ENCODE measurements at places on chromosomes 12 and 14.

- DNase-seq: no peak
Observed at GRCh38 chr12:21910657-21911056, 30.6 kb downstream of the ABCC9 start.

DNA sequence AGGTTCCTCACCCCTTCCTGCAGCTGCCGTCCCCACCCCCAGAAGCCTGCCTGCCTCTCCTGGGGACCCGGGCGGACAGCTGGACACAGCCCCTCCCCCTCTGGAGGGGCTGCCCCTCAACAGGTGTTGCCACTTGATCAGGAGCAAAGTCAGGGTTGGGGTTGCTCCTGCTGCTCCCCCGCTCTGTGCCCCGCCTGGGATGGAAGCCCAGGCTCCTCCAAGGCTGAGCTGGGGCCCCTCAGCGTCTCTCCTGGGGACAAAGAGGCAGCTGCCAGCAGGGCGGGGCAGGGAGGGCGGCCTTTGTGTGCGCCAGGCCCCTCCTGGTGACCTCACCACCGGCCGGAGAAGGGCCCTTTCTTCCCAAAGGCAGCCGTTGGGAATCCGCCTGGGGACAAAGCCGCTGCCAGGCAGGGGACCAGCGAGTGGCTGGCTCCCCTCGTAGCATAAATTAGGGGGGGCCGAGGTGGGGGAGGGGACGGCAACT lies 13.7 kb downstream of the TRMT61A start:
- DNase-seq: peak; percentile 75

DNA sequence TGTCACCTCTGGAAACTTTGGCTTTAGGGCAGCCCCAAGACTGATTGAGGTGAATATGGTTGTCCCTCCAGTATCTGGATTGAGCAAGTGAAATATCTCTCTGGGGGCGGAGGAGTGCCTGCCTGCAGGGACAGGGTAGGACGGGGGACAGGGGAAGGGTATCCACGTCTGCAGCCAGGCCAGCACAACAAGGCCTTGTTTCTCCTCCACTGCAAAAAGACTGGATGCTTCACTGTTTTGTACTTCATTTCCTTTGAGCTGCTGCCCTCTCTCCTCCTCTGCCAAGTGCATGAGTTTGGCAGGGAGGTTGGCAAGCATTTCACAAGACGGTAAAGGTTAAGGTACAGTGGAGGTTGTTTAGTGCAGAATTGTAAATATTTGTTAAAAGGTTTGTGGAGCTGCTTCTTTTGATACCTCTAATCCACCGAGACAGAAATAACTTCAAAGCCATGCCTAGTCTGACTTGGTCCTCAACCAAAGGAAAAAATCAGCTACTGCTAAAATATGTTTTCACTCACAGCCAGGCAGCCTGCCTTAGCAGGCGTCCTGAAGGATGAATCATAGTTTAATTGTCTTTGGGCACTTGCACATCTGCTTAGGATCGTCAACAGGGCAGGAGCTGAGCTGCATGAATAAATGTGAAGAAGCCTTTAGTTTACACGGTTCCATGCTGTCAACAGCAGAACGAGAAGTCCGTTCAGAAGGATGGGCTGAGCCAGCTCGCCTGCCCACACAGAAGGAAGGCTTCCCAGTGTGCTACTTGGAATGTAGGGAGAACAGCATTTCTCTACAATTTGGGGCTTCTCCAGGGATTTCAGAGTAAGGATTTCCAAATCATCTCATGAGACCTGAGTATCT lies 269.7 kb downstream of the TTC6 start:
- no peak for DNase-seq

- no peak for DNase-seq
Observed at GRCh38 chr12:18103624-18104023, 13.6 kb upstream of the RERGL start.

GRCh38 chr12:2011643-2012607 lies 7.7 kb upstream of the DCP1B start:
- peak; percentile 8 for DNase-seq

GRCh38 chr12:7656121-7656520 lies 9.6 kb downstream of the APOBEC1 start:
- no peak for DNase-seq

DNA sequence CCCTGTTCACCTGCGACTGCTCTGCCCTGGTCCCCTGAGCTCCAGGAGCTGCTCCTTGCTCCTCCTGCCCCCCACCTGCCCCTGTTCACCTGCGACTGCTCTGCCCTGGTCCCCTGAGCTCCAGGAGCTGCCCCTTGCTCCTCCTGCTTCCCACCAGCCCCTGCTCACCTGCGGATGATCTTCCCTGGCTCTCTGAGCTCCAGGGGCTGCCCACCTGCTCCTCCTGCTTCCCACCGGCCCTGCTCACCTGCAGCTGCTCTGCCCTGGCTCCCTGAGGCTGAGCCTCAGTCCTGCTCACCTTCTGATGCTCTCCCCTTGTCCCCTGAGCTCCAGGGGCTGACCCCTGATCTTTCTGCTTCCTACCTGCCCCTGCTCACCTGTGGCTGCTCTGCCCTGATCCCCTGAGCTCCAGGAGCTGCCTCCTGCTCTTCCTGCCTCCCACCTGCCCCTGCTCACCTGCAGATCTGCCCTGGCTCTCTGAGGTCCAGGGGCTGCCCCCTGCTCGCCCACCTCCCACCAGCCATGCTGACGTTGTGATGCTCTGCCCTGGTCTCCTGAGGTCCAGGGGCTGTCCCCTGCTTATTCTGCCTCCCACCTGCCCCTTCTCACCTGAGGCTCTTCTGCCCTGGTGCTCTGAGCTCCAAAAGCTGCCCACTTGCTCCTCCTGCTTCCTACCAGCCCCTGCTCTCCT lies 219.2 kb downstream of the TMEM121 start:
- no peak for DNase-seq

GRCh38 chr12:78820946-78821345 lies 43.6 kb upstream of the SYT1 start:
- DNase-seq: no peak

- no peak for DNase-seq
Observed at GRCh38 chr12:98951406-98951805, 306.3 kb downstream of the APAF1 start.

DNA sequence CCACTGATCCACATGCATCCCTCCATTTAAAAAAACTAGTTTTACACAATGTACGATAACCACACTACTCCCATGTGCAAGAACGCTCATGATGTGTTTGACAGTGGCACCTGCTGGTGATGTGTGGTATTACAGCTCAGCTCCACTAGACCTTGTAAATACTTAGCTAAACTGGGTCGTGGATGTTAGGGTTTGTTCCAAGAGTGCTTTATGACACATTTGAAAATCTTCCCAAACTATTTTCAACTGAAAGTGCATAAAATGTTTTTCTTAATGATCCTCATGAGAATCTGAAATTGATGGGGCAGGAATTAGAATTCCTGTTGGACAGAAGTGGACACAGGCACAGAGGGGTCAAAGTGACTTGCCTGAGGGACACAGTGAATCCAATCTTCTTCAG lies 99.2 kb downstream of the SCARB1 start:
- no peak for DNase-seq

- DNase-seq: no peak
Observed at GRCh38 chr14:72717220-72717619, 176.7 kb downstream of the DPF3 start.

GRCh38 chr12:107368586-107368985 lies 275.2 kb upstream of the CRY1 start:
- DNase-seq: no peak

GRCh38 chr14:104132981-104133380 lies 5.4 kb upstream of the KIF26A start:
- DNase-seq: no peak

GRCh38 chr12:3746758-3747157 lies 6.2 kb downstream of the CRACR2A start:
- no peak for DNase-seq

DNA sequence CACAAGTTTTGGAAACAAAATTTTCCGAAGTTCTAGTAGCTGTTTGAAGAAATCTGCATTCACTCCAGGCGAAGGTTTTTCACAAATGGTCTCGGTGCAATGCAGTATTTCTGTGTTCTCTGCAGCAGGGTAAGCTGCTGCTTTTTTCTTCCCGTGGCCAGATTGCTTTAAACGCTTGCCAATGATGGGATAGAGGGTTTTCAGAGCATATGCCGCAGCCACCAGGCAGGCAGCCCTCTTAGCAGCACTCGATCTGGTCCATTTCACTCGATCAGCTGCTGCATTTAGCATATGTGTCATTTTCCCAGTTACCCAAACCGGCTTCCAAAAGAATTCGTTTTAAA lies 315 bp downstream of the ABCD2 start:
- no peak for DNase-seq

- no peak for DNase-seq
Observed at GRCh38 chr12:80445083-80445793, 1.2 kb downstream of the PTPRQ start.

DNA sequence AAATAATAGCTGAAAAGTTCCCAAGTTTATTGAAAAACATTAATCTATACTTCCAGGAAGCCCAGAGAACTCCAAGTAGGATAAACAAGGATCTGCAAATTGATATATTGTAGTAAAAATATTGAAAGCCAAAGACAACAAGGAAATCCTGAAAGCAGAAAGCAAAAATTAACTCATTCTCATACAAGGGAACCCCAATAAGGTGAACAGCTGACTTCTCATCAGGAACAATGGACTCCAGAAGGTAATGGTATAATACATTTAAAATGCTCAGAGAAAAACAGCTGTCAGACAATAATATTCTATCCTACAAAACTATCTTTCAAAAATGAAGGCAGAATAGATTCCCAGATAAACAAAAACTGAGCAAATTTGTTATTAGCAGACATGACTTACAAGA lies 138.1 kb upstream of the BMP4 start:
- DNase-seq: no peak

DNA sequence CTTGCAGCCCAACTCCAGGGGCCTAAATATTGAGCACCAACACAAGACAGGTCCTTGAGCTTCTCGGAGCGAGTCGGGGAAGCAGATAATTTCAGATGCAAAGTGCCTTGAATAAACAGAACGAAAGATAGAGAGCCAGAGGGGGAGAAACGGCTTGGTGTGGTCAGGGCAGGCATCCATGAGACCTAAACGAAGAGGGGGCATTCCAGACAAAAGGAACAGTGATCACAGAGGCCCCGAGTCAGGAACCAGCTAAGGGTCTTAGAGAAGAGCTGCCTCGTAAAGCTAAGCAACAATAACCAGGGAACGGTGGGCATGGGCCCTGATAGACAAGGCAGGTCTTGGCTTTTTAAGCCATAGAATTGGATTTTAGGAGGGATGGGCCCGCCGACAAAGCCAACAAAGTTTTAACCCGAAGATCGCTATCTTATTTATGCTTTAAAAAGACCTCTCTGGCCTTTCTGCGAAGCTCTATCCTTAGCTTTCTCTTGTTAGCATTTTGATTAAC lies 421 bp upstream of the ACADS start:
- no peak for DNase-seq

Data from NCI-H1092 (cell line).